Stimulated activated CD4-positive, alpha-beta T cell treated with anti-CD3 and anti-CD28 coated beads, TNF-alpha, amount 100 ng/mL, for 48 hours (primary cell): ENCODE measurements at places on chromosomes 12 and 14.

- DNase-seq: no peak
Measured at GRCh38 chr14:97777622-97778355, 980.6 kb downstream of the VRK1 start.

GRCh38 chr12:67436230-67436629 is 167.1 kb downstream of the CAND1 start:
- DNase-seq: no peak

GRCh38 chr12:124411281-124411878 is 116.5 kb downstream of the RFLNA start:
- DNase-seq: no peak

DNA sequence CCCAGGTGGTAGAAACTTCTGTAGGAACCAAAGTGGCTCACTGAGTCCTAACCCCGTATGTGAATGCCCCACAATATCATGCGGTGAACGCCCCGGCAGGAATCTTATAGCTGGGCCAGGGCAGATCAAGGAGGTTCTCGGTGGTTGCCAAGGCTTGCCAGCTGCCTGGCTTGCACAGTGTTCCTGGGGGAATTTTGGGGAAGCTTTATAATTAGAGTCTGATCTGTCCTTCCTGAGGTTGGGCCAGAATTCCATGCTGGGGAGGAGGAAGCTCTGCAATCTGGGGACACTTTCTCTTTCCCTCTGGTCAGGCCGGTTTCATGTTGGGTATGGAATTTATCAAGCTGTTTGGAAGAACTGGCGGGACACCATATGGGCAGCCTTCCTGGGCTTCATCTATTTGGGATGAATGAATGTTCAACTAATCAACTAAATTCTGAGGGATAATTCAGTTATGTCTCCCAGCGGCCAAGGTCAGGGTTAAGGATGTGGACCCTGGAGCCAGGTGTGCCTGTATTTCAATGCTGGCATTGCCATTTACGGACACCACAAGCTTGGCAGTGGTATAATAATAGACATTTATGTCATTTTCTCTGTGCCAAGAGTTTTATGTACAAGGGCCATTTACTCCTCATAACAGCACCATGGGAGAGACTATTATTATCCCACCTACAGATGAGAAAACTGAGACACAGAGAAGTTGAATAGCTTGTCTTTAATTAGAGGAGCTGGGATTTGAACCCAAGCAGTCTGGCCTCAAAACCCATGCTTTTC is 54.3 kb downstream of the SVOP start:
- DNase-seq: no peak

- no peak for DNase-seq
Measured at GRCh38 chr14:34537677-34538009, 1.9 kb downstream of the EAPP start.

GRCh38 chr14:21024585-21025370 is at the start of gene NDRG2:
Gene NDRG2 (minus strand): TSS chr14:21025061. CDS start chr14:21023315, 1,746 bp downstream.
- peak; percentile 61 for DNase-seq

DNA sequence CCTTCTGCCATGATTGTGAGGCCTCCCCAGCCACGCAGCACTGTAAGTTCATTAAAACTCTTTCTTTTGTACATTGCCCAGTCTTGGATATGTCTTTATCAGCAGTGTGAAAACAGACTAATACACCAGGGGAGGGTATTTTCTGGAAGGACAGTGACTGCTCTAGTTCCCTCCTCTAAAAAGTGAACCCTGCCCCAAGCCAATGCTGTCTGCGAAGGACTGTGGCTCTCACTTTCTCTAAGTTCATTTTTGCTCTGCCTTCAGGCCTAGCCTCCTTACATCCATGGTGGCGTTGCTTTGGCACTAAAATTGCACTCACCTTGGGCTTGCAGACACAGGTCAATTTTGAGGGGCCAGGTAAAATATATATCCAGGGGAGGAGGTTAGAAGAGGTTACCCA is 323.0 kb downstream of the VRK1 start:
- DNase-seq: peak; percentile 3

GRCh38 chr12:55696796-55697462 is 10.8 kb downstream of the ITGA7 start:
- no peak for DNase-seq

- no peak for DNase-seq
Measured at GRCh38 chr12:62382526-62382925, 84.1 kb upstream of the MON2 start.

- no peak for DNase-seq
Measured at GRCh38 chr14:57244106-57244505, 24.6 kb downstream of the EXOC5 start.

DNA sequence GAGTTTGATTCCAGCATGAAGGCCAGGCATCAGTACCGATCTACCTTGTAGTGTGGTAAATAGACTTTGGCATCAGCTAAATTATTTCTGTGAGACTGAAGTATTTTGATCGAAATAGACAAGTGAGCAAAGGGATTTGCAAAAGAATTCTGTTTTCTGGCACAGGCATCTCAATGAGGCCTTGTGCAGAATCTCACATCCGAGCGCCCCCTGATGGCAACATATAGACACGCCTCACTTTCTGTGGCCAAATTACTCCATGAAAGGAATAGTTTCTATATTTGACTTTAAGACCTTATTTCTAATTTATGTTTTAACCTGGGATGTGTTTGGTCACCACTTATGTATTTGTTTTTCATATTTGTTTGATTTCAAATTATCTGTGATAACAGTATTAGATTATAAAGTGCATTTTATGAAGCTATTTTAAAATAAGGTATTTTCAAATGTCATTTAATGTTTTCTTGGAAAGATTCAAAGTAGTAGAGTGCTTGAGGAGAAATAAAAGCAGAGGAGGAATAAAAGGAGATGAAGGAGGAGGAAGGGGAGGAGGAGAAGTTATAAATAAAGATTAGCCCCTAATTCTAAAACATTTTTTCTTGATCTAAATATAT is 731.9 kb downstream of the NRXN3 start:
- DNase-seq: no peak

DNA sequence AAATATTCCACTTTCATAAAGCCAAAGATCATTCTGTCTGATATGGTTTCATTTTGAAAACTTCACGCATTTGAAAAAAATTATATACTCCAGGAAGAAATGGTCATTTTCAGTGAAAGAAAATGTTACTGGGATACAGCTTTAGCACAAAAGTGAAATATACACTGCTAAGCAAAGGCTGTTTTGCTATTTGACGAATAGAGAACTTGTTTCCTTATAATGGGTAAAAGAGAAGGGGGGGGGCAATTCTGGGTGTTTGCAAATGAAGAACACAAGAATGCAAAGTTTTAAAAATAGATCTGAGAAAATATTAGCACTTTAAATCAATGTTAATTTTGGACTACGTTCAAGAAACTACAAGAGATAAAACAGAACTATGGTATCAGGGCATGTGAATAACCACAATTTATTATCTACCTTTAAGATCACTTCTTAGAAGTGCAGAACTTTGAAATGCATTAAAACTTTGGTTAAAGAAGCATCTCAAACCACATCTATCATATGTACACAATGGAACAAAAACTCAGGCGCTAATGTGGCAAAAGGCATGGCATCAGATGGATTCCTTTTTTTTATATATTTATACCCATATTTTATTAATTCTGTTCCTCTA is 51.1 kb downstream of the EFCAB11 start:
- DNase-seq: no peak

GRCh38 chr12:71125515-71125914 is 32.3 kb downstream of the TSPAN8 start:
- DNase-seq: no peak

DNA sequence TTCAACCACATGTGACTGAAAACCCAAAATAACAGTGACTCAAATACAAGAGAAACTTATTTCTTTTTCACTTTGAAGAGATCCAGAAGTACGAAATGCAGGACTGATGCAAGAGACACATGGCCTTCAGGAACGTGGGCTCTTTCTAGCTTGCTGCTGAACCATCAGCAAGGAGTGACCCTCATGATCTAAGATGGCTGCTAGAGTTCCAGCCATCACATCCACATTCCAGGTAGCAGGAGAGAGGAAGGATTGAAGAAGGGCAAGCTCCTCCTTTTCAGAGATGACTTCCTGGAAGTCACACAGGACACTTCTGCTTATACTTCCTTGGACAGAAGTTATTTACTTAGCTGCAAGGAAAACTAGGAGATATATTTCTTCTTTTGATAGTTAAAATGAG is 67.6 kb upstream of the BCL11B start:
- DNase-seq: no peak

GRCh38 chr14:92974541-92975345 is 51.8 kb downstream of the CHGA start:
- DNase-seq: no peak

DNA sequence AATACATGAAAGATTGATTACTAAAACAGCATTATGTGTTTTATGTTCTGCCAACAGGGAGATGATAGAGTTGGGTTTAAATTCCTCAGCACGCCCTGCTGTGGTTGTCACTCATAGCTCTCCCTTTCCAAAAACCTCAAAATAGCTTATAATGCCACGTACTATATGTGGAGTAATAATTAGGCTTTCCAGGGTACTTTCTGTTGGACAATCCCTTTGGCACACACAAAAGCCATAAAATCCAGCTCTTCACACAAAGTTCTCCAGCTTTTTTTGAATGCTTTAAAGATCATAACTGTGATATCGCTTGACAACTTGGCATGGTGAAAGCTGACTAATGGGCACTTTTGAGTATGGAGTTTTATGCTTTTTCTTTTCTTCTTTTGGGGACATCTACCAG is 145.3 kb upstream of the DCN start:
- DNase-seq: no peak

DNA sequence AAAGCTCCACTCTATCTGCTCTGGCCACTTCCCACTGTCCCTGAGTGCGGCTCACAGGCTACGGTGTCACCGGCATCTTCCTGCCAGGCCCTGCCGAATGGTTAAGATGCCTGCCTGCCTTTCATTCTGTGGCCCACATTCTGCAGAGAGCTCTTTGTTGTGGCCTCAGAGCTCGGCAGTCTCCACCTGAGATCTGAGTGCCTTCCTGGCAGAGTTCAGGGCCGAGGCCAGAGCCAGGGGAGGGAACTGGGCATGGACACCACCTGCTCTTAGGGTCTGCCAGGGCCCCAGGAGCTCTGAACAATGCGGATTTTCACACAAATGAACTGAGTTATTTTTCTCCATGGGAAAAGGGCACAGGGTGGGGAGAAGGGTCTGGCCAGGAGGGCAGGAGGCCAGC is 127.2 kb downstream of the RBM19 start:
- DNase-seq: no peak

GRCh38 chr14:61388173-61388975 is 67.0 kb downstream of the PRKCH start:
- no peak for DNase-seq

GRCh38 chr12:52356762-52357580 is 10.3 kb downstream of the KRT85 start:
- DNase-seq: no peak

GRCh38 chr12:48771588-48772112 is 17.2 kb downstream of the ADCY6 start:
- no peak for DNase-seq

DNA sequence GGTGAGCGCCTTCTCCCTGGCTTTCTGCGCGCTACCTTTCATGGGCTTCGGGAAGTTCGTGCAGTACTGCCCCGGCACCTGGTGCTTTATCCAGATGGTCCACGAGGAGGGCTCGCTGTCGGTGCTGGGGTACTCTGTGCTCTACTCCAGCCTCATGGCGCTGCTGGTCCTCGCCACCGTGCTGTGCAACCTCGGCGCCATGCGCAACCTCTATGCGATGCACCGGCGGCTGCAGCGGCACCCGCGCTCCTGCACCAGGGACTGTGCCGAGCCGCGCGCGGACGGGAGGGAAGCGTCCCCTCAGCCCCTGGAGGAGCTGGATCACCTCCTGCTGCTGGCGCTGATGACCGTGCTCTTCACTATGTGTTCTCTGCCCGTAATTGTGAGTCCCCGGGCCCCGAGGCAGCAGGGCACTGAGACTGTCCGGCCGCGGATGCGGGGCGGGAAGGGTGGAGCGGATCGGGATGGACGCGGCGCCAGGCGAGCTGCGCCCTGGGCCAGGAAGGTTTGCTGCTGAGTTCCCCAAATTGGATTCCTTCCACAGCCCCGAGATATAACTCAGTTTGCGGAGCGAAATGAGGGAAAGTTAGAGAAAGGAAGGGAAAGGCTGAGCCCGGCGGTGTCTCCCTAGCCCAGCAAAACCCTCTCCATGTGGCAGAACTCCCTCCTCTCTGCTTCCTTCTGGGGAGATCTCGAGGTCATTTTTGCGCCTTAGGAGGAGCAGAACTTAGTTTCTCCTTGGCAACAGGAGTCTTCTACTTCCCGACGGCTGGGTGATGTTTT is 972 bp downstream of the PTGDR start:
- no peak for DNase-seq

DNA sequence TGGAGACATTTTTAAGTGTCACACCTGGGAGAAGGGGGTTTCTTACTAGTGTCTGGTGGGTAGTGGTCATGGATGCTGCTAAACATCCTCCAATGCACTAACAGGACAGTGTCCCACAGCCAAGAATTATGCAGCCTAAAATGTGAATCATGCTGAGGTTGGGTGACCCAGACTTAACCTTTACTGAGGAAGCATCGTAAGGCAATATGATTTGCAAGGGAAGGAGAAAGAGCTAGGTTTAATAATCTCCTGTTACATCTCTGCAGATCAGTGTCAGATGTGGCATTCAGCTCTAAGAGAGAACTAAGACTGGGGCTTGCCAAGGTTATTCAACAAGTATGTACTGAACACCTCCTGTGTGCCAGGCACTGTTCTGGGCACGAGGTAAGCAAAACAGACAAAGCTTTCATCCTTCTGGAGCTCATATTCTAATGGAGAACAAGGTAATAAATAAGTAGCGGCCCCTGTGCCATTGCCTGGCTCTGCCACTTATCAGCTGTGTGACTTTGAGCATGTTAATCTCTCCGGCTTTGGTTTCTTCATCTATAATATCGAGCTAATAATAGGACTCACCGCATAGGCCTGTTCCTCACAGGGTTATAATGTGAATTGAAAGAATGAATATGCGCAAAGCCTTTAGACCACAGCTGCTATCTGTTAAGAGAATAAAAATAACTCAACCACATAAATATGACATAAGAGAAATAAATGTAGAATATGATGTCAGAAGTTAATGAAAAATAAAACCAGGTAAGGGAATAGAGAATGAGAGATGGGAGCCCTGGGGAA is 13.5 kb upstream of the GOLGA5 start:
- no peak for DNase-seq

GRCh38 chr12:126607867-126608266 is 1542.6 kb downstream of the AACS start:
- no peak for DNase-seq

GRCh38 chr12:54689034-54689372 is 40.8 kb upstream of the DCD start:
- DNase-seq: no peak

DNA sequence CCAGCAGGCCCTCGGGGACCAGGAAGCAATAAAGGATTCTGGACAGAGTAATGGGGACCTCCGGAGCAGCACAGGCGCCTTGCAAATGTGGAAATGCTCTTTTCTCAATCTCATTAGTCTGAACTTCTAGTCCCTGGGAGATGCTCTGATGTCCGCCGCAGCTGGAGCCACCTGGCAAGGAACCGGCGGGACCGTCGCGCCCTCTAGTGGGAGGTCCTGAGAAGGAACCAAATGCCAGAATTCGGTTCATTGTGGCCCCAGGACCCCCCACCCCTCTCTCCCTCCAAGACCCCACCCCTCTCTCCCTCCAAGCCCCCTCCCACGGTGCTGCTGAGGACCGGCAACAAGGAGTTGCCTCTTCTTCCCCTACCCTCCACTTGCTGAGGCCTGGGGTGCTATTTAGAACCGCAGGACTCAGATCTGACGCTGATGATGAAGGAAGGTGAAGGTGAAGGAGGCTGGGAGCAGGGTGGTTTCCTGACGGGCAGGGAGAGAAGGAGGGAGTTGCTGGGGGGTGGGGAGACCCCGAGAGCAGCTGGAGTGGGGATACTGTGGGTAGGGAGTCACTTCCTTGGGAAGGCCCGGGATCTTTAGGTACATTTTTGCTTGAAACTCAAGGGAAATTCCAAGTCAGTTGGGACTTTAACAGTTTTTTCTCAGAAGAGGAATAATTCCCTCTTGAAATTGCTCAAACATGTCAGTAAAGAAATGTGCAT is 42.5 kb downstream of the SMIM41 start:
- peak; percentile 37 for DNase-seq
